ENCODE measurements at places on chromosomes 16 and 17. TPM values are rescaled to one million over a fixed set of nuclear protein-coding genes. Genes with fewer than 3 reads are reported as not detected.

Gene SOST
- total RNA-seq: not detected

Gene SYT17
- total RNA-seq: 0.12 TPM

Gene SLC13A2
- total RNA-seq: not detected

Gene TLCD3A
- total RNA-seq: 26.6 TPM

Gene MARCHF10
- total RNA-seq: not detected

Gene FBRS
- total RNA-seq: 32.5 TPM

Gene MT1A
- not detected for total RNA-seq

Gene FOXO3B
- total RNA-seq: 16.8 TPM

Gene TEX19
- not detected for total RNA-seq

Gene SYNGR3
- total RNA-seq: 1.9 TPM

Data from hair follicle dermal papilla cell (primary cell).